ENCODE measurements at places on chromosomes 13 and 19.

- DNase-seq: no peak
These were observed 51.8 kb upstream of the GPI start for GRCh38 chr19:34313188-34313587.

- no peak for DNase-seq
These were observed 187.7 kb downstream of the FOXO1 start for GRCh38 chr13:40478775-40479174.

DNA sequence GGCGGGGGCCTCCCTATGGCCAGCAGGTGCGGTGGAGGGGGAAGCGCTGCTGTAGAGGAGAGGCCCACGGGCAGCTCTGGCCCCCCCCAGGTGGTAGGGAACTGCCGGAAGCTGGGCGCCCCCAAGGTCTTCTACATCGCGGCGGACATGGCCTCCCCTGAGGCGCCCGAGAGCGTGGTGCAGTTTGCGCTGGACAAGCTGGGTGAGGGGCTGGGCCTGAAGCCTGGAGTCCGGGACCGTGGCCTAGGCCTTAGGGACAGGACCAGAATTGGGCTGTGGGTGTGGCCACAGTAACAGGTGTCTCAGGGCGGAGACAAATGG is 3.8 kb upstream of the RPL36 start:
- DNase-seq: no peak

GRCh38 chr13:48579165-48579918 is 46.5 kb upstream of the RCBTB2 start:
- no peak for DNase-seq

- DNase-seq: no peak
These were observed 88.1 kb downstream of the SCGB2B2 start for GRCh38 chr19:34588846-34589245.

- no peak for DNase-seq
These were observed 67.4 kb downstream of the CDADC1 start for GRCh38 chr13:49315036-49315565.

DNA sequence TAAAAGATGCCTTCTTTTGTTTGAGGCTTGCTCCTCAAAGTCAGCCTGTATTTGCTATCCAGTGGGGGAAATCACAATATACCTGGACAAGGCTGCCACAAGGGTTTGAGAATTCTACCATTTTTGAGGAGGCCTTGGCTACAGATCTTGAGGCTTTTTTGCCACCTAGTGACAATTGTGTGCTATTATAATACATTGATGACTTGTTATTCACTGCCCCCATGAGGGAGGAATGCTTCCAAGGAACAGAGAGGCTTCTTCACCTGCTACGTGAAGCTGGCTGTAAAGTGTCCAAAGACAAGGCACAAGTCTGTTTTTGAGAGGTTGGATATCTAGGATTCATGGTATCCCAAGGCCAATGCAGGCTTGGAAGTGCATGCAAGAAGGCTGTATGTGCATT is 72.5 kb downstream of the ZNF708 start:
- no peak for DNase-seq

GRCh38 chr19:14409146-14410023 is 9.8 kb downstream of the DDX39A start:
- DNase-seq: no peak

DNA sequence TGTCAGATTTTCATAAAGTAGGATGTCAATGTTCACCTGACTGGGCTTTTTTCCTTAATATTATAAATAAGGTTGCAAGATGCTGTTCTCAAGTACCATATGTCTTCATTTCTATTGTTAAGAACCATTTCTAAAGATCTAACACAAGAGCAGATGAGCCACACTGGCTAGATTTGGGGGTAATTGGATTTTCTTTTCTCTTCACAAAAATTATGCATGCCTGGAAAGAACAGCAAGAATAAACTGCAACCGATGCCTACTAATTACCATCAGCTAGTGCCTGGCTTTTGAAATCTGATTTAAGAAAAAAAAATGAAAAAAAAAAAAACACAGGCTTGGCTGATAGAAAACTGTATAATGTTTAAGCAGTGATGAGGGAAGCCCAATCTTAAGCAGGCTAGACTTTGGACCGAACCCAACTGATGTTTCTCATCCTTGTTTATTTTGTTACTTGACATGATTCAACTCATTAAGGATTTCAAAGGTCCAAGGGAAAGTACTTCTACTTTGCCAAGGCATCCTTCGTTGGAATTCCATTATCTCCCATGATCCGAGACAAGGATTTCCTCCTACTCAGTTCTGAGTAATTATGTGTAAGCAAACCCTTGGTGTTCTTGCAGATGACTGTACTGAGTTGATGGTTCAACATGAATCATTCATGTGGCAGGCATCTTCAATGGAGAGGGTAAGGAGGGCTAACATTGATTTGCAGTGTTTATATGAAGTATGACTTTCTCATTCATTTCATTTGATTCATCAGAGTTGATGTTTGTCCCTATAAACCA is 300.5 kb downstream of the SPRY2 start:
- peak; percentile 100 for DNase-seq

- no peak for DNase-seq
These were observed 10.8 kb upstream of the PDCD5 start for GRCh38 chr19:32570081-32570785.

Data from epithelial cell of proximal tubule (primary cell).